ENCODE measurements at places on chromosomes 11 and 22. TPM values are rescaled to one million over a fixed set of nuclear protein-coding genes. Genes with fewer than 3 reads are reported as not detected.

The KRTAP5-11 gene
- total RNA-seq = not detected

GRCh38 chr11:117759305-117759704 lies 37.7 kb downstream of the DSCAML1 start:
- no peak for DNase-seq

DNA sequence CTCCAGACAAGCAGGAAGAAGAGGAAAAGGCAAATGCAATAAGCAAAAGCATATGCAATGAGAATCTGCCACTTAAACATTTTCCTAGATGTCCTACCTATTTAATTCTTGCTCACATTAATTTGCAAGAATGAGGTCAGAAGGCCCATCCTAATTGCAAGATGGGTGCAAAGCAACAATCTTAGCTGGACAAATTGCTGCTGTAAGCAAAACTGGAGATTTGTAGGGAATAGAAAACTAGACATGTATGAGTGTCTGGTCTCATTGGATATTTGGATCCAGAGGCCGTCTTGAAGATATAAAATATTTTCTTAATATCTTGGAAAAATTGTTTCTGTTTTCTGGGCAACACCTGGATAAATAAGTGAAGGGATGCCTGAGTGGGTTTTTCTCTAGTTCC lies 150.1 kb upstream of the PGR start:
- DNase-seq = no peak

DNA sequence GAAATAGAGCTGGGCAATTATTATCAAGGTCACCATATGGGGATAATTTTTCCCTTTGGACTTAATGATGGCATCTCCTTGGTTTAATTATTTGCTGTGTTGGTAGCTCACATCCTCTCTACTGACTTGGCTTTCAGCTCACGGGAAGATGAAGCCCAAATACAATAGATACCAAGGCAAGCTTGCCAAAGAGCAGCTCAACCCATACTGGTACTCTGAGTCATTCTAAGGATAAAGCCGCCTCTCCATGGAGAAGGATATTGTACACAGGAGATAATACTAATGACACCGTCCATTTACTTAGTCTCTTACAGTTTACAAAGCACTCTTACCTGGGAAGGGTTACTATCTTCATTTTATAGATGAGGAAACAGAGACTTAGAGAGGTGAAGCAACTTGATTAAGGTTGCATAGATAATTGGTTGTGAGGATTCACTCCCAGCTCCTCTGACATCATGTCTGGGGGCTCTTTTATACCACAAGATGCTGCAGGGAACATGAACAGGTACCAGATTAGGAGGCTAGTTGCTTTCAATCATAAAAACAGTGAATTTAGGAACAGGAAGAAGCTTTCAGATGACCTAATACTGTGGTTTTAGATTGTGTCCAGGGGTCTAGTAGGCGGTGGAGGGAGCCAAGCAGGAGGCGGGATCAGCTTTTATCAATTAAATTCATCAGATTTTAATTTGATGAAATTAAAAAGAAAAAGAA lies 48.3 kb upstream of the PICALM start:
- no peak for DNase-seq

The THAP12 gene
- 83.1 TPM for total RNA-seq

GRCh38 chr11:47980907-47981621 lies 705 bp downstream of the PTPRJ start:
- no peak for DNase-seq

The GGTLC2 gene
- total RNA-seq = not detected

GRCh38 chr22:38919631-38920190 lies 37.7 kb upstream of the APOBEC3A start:
- DNase-seq = no peak

The STT3A gene
- total RNA-seq = 84.2 TPM

The TRIM21 gene
- 6.6 TPM for total RNA-seq

The CARD10 gene
- total RNA-seq = 2.0 TPM

The SULT4A1 gene
- total RNA-seq = 51.6 TPM

DNA sequence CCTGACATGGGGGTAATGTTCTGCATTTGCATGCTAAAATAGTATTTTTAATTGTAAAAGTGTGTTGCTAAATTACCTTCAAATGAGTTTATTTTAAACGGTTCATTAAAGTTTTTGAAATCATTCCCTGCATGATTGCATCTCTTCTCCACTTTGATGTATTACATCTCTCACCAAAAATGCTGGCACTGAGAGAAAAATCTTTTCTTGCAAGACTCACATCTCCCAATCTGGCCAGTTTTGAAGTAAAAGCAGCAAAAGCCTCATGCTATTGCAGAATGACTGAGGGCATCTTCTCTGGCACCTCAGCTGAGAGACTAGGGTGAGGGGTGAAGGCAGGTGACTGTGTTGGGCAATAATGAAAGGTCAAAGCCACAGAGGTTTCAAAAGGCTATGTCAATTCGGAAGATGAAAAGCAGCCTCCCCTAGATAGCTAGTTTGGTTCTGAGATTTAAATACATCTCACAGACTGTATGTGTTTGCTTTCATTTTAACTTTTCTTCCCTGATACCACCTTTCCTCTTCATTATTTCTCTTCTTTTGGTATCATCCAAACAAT lies 292.2 kb upstream of the RAG2 start:
- DNase-seq = no peak

- no peak for DNase-seq
These were observed 10.8 kb upstream of the MSANTD4 start for GRCh38 chr11:106032861-106033260.

The PHF21B gene
- total RNA-seq = 8.1 TPM

The NTM gene
- total RNA-seq = 158 TPM

DNA sequence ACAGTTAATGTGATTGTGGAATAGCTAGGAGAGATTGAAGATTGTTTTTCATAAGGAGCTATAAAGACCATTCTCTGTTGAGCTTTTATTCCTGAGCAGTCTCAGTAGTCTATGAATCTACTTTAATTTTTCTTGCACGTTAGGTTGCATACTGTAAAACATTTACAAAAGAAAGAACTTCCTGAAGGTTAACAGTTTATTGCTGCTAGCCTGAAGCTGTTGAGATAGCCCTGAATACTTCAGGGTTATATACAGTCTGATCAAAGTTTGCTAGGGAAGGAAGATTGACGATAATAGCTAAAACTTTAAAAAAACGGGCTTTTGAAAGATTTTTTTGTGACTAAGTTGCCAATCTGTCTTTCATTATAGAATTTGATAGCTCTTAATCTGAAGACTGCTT lies 64.8 kb downstream of the PPP6R3 start:
- no peak for DNase-seq

DNA sequence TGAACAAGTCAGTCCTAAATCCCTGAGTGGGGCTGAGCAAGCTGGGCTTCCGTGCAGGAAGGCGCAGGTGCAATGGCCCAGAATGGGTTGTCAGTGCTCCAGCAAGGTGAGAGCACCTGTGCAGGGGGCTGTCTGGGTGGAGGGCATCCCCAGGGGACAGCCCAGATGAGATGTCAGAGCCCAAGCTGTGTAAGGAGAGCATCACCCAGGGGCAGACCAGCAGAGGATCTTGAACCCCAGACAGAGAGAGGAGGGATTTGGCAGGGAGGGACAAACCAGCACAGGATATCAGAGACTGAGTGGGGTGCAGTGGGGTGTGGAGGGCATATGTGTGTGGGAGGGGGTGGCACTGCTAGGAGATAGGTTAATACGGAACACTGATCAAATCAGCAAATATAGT lies 114.9 kb upstream of the TMEM45B start:
- DNase-seq = no peak

The CYP2D6 gene
- 1.7 TPM for total RNA-seq

All from occipital lobe (tissue), 3 donors.